HCT116 (cell line): ENCODE measurements at places on chromosomes 3 and 15.

- no peak for DNase-seq
Observed at GRCh38 chr3:101050866-101051265, 57.6 kb upstream of the ABI3BP start.

DNA sequence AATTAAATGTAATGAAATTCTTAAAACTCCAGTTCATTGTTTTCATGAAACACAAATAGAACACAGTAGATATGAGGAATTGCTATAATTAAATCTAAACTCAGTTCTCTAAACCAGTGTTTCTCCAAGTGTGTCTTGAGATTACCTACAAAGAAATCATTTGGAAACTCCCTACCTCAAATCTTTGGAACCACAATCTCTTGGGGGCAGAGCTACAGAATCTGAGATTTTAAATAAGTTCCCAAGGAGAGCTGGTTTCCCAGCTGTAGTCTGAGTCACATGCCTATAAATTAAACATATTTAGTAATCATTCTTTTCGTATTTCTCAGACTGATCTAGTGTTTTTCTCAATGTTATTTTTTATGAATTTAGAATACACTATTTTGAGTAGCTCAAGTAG is 17.0 kb upstream of the ACTC1 start:
- no peak for DNase-seq

DNA sequence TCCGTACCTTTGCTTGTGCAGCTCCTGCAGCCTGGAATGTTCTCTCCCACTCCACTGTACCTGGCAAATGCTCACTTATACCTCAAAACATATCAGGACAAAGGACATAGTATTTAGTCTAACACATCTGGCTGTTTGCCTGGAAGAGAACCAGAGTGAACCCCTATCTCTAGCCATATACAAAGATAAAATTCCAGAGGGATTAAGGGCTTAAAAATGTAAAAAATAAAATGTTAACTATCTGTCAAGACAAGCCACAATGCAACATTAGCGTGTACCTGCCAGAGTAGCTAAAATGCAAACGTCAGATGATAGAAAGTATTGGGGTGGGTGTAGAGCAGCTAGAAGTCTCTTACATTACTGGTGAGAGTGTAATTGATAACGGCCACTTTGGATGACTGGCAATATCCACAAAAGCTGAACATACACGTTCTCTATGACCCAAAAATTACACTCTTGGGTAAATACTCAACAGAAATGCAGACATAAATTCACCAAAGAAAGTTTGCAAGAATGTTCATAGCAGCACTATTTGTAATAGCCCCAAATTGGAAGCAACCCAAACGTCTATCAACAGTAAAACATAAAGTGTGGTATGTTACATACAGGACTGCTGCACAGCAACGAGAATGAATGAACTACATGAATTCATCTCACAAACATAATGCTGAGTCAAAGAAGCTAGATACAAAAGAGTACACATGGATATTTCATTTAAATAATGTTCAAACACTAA is 18.2 kb upstream of the ADPGK start:
- no peak for DNase-seq

GRCh38 chr15:74007820-74008371 is 13.4 kb downstream of the PML start:
- no peak for DNase-seq

DNA sequence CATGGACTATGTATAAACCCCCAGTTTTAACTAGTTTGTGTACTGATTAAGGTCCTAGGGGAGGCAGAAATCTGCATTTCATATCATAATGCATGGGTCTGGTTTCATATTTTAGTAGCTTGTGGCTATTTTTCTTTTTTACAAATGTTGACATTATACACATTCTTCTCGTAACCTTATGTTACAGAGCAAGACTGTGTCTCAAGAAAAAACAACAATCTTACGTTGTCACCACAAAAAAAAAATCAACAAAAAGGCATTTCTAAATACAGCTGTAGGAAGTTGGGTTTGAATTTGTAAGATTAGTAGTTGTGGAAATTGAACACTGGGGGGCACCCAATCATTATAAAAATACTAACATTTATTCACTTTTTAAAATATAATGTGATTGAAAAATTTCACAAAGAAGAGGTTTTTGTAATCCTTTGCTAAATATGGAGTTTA is 17.9 kb downstream of the SERP1 start:
- DNase-seq: no peak

DNA sequence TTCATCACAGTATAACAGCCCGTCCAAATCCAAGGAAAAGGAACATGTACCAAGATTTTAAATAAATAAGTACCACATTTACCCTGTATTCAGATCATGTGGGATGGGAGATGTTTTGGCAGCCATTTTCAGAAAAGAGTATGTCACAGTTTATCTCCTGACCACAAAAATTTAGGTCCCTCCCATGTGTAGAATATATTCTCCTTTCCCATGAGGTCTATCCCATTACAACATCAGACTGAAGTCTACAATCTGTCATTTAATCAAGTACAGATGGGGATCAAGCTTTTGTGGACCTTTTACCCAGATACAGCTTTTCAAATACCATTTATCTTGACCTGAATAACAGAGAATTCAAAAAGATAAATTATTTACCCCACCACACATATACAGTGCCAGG is 444.5 kb downstream of the PLOD2 start:
- DNase-seq: no peak

DNA sequence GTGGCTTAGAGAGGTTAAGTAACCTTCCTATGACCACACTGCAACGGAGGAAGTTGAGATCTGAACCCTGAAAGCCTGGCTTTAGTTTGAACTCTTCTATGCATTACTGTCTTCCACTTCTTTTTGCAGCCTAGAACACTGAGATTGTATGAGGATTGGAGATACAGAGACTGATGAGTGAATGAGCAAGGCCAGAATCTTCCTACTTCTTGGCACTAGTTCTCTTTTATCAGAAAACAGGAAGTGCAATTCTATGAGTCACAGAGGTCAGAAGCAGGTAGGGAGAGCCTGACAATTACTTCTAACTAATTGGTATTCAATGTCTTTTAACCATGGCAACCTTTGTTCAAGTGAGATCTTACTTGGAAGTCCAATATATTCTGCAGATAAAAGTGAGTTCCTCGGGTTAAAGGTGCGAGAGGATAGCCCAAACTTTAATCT is 219.0 kb downstream of the SHQ1 start:
- DNase-seq: no peak

DNA sequence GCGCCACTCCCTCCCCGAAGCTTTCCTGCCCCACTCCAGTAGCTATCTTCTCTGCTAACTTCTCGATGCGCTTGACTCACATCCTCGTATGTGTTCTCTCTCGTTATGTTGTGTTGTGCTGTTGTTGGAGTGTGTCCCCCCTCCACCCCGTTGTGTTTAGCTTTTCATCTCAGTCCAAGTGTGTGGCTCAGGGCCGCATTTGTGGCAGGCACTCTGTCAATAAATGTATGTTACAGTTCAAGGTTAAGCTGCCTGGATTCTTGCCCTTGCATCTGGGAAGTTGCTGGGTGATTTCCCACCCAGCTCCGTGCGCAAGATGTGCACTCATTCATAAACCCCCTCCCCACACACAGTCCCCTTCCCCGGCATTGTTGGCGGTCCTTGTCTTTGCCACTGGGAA is 71.9 kb downstream of the PGPEP1L start:
- DNase-seq: no peak

GRCh38 chr3:32850226-32850625 is 32.4 kb downstream of the TRIM71 start:
- DNase-seq: no peak

DNA sequence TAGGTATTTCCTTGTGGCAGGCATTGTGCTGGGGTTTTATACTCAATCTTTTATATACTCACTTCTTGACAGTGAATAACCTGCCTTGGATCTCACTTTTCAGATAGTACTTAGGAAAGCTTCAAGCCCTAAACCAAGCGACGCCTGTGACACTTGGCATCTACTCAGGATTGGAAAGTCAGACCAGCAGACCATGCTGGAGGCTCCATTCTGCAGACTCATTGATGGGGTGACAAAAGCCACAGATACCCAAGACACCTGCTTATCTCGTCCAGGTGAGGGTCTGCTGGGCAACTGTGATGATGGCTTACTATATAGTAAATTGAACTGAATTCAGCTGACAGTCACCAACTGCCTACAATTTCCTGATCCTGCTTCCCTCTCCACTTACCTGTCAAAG is 79.4 kb upstream of the MRPS22 start:
- no peak for DNase-seq

DNA sequence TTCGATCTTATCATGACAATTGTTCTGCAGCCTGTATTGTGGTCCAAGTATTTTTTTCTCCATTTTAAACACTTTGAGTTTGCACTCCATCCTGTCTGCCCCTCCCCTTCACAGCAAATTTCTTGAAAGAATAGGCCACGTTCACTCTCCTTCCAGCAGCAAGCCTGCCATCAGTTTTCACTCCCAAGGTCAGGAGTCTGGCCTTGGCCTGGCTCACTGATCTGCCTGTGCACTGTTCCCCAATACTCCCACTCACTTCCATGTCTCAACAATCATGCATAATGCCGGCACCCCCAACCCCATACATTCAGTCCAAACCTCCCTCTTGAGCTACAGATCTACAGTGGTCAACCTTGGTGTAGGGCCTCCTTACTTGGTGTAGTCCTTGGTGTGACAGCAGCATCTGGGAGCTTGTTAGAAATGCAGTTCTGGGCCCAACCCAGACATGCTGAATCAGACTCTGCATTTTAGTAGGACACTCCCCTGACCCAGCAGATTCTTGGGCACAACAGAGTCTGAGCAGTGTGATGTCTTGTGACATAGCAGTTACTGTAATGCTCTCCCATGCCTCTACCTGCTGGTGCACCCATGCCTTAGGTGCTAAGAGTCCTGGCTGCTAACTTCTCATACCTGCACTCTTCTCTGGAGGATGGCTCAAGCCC is 58.3 kb upstream of the XCR1 start:
- DNase-seq: no peak

DNA sequence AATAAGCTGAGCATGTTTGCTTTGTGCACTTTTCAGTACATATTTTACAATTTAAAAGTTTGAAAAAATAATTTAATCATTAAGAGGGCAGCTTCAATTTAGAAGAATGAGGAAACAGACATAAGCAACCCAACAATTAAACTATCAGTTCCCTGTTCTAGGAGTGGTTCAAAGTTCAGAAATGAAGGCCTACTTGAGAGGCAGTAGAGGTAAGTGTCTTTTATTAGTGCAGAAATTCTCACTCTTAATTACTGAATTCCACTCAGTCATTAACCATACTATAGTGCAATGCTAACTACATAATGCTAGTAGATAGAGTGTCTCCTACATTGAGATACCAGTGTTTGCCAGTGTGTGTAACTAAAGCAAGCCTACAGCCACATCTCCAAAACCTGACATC is 73.1 kb downstream of the TNIK start:
- no peak for DNase-seq

- no peak for DNase-seq
Observed at GRCh38 chr15:60093273-60094067, 89.4 kb downstream of the FOXB1 start.

- DNase-seq: no peak
Observed at GRCh38 chr3:171183042-171183441, 156.5 kb upstream of the SLC2A2 start.

GRCh38 chr15:57320631-57321220 is 55.6 kb upstream of the CGNL1 start:
- no peak for DNase-seq

DNA sequence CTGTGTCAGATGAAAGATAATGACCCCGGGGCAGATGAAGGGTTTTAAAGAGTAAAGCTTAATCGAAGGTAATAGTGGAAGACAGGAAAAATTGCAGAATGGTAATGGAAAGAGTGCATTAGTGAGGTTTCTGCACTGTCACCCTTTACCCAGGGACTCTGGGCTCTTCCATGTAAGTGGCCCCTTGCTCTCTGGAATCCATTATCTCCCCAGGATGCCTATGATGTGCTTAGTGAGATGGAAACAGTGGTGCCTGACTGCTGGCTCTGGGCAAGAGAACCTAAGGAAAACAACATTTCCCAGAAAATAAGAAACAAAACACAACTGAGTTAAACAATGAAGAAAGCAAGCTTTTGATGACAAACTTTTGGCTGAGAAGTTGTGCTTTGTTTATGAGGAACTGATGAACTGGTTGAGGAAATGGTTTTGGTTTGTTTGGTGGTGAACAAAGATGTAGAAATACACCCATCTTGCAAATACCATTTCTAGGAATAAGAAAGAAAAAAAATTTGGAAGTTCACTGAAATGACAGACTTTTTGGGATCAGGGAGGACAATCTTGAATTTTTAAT is 119.9 kb upstream of the RASGRP1 start:
- DNase-seq: no peak

GRCh38 chr3:179503640-179504039 is 52.4 kb upstream of the GNB4 start:
- DNase-seq: no peak

- DNase-seq: no peak
Observed at GRCh38 chr3:45947361-45947760, 4.1 kb downstream of the CXCR6 start.

GRCh38 chr3:59979542-59979941 is 929.7 kb upstream of the CFAP20DC start:
- no peak for DNase-seq

DNA sequence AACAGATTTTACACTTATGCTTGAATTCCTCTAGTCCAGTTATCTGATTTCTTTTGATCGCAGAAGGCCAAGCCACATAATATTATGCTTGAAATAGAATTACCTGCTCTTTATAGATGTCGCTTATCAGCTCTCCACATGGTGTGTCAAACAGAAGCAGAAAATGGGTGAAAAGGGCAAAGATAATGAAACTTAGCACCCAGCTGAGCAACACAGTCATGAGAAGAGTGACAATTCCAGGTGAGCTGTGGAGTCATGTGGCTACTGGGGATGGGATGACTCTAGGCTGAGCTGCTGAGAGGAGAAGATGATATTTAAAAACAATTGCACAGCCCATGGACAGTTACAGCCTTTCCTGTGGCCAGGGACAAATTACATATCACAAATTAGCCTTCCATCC is 398.7 kb upstream of the PDZRN3 start:
- DNase-seq: no peak

DNA sequence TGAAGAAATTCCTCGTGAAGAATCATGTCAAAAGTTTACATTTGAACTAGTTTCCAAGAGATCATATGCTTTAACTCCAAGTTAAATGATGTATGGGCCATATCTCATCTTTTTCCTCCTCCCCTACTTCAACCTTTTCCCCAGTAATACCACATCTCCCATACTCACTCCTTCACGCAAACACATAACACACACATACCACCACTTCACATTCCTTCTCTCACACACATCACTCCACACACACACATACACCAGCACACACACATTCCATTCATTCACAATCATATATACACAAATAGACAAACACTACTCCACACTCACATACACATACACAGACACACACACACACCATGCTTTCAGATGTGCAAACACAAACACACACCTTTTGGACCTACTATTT is 769.0 kb upstream of the NR2F2 start:
- no peak for DNase-seq
